ENCODE measurements at places on chromosomes 6 and 20. TPM values are rescaled to one million over a fixed set of nuclear protein-coding genes. Genes with fewer than 3 reads are reported as not detected.

The CD93 gene
- polyA plus RNA-seq = not detected

The SIRPA gene
- 6.8 TPM for polyA plus RNA-seq

The TINAG gene
- not detected for polyA plus RNA-seq

The DDR1 gene
- polyA plus RNA-seq = 25.0 TPM

The FLRT3 gene
- polyA plus RNA-seq = 8.8 TPM

The SERPINB1 gene
- polyA plus RNA-seq = 60.5 TPM

The PDYN gene
- not detected for polyA plus RNA-seq

The GPR6 gene
- not detected for polyA plus RNA-seq

The FKBP5 gene
- 6.9 TPM for polyA plus RNA-seq

Measured in HepG2 (cell line).